ENCODE measurements at places on chromosomes 7 and 10. TPM values are rescaled to one million over a fixed set of nuclear protein-coding genes. Genes with fewer than 3 reads are reported as not detected.

DNA sequence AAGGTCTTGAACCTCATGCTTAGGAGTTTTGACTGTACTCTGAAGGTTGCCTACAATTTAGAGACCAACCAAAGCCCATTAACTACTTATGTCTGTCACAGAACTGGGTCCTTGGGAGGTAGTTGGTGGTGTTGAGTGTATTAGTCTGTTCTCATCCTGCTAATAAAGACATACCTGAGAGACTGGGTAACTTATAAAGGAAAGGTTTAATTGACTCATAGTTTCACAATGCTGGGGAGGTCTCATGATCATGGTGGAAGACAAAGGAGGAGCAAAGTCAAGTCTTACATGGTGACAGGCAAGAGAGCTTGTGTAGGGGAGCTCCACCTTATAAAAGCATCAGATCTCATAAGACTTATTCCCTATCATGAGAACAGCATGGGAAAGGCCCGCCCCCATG is 319.6 kb upstream of the ZMIZ1 start:
- no peak overlapping the region for H3K27ac ChIP-seq
- H3K4me3 ChIP-seq: no peak overlapping the region
- H3K4me1 ChIP-seq: no peaks in the 10 kb centered on the region

DNA sequence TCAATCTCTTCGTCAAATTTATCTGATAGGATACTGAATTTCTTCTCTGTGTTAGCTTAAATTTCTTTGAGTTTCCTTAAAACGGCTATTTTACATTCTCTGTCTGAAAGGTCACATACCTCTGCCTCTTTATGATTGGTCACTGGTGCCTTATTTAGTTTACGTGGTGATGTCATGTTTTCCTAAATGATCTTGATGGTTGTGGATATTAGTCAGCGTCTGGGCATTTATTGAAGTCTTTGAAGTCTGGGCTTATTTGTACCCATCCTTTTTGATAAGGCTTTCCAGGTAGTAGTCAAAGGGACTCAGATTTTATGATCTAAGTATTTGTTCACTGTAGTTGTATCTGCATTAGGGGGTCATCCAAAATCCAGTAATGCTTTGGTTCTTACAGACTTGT is 1407.5 kb upstream of the LRRTM3 start:
- no peak overlapping the region for H3K4me3 ChIP-seq
- no peaks in the 10 kb centered on the region for H3K27me3 ChIP-seq
- DNase-seq: no peak
- no peak overlapping the region for H3K27ac ChIP-seq
- H3K4me1 ChIP-seq: peaks cover 7% of the 10 kb centered on the region

- H3K27ac ChIP-seq: no peak overlapping the region
- H3K4me3 ChIP-seq: no peak overlapping the region
- no peaks in the 10 kb centered on the region for H3K4me1 ChIP-seq
- DNase-seq: no peak
Measured at GRCh38 chr7:148535217-148535616, 55.3 kb upstream of the C7orf33 start.

- H3K27ac ChIP-seq: no peak overlapping the region
- DNase-seq: no peak
- peaks cover 45% of the 10 kb centered on the region for H3K4me1 ChIP-seq
- H3K27me3 ChIP-seq: no peaks in the 10 kb centered on the region
- H3K4me3 ChIP-seq: no peak overlapping the region
- H3K36me3 ChIP-seq: no peaks in the 10 kb centered on the region
Measured at GRCh38 chr10:48608976-48609375, 4.1 kb upstream of the ARHGAP22 start.

- no peaks in the 10 kb centered on the region for H3K27me3 ChIP-seq
- no peaks in the 10 kb centered on the region for H3K36me3 ChIP-seq
- H3K4me3 ChIP-seq: no peak overlapping the region
- H3K4me1 ChIP-seq: no peaks in the 10 kb centered on the region
- peak; percentile 13 for DNase-seq
Measured at GRCh38 chr10:4201866-4202825, 417.1 kb upstream of the KLF6 start.

DNA sequence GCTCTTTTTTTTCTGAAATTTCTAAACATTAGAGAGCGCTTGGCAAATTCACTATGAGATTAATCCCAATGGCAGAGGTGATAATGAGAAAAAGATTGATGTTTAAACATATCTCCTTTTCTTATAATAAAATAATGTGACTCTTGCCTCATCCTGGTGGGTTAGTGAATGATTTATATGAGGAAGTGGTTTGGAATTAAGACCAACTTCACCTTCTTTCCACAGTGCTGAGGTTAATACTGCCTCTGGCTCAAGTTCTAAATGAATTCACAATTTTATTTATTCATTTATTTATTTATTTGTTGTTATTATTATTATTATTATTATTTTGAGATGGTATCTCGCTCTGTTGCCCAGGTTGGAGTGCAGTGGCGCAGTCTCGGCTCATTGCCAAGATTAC is 40.5 kb upstream of the ADO start:
- no peak for DNase-seq
- no peak overlapping the region for H3K27ac ChIP-seq
- H3K36me3 ChIP-seq: no peaks in the 10 kb centered on the region
- H3K4me3 ChIP-seq: no peak overlapping the region
- H3K27me3 ChIP-seq: no peaks in the 10 kb centered on the region

GRCh38 chr7:55078465-55079372 is 59.9 kb downstream of the EGFR start:
- H3K27me3 ChIP-seq: no peaks in the 10 kb centered on the region
- H3K4me1 ChIP-seq: peaks cover 31% of the 10 kb centered on the region
- no peak overlapping the region for H3K27ac ChIP-seq
- no peak overlapping the region for H3K4me3 ChIP-seq
- H3K36me3 ChIP-seq: peaks cover 61% of the 10 kb centered on the region
- no peak for DNase-seq

- DNase-seq: no peak
- no peaks in the 10 kb centered on the region for H3K36me3 ChIP-seq
- no peak overlapping the region for H3K27ac ChIP-seq
- peaks cover 8% of the 10 kb centered on the region for H3K4me1 ChIP-seq
Measured at GRCh38 chr10:5476918-5477525, 22.3 kb downstream of the CALML5 start.

DNA sequence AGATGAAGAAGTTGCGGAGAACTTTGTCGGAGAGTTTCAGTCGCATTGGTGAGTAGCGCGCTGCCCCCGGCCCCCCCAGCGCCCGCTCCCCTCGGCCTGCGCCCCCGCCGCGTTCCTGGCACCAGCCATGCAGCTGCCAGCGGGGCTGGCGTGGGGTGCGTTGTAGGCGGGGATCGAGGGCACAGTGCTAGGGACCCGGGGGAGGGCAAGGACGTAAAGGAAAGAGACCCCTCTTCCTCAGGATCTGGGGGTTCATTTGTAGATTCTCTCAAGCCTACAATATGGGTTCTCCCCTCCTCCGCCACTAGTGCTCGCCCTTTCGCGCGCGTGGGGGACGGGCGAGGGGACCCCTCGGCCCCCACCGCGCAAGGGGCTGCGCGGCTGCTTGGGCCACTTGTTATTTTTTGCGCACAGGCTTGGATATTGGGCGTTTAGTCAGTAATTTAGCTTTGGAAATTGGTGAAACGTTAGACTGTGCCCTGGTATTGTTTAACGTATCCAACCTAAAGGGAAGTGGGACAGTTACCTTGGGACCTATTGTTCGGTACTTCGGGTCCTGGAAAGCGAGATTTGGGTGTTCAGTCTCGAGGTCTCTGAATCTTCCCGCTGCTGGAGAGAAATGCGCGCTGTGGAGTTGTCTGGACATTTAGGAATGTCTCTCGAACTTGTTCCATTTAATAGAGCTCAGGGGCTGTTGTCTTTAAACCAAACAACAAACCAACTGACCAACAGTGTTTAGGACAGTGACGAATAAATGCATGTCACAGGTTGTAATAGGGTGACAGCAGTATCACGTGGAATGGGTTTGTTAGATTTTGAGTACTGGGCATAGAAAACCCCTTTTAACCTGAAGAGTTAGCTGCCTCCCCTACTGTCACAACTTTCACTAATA is 796 bp downstream of the CDK14 start:
- H3K36me3 ChIP-seq: no peaks in the 10 kb centered on the region
- H3K27ac ChIP-seq: no peak overlapping the region
- no peak for DNase-seq

- H3K4me3 ChIP-seq: no peak overlapping the region
- no peak for DNase-seq
- H3K4me1 ChIP-seq: no peaks in the 10 kb centered on the region
- H3K27me3 ChIP-seq: no peaks in the 10 kb centered on the region
- no peaks in the 10 kb centered on the region for H3K36me3 ChIP-seq
- no peak overlapping the region for H3K27ac ChIP-seq
Measured at GRCh38 chr7:7048213-7048612, 134.1 kb upstream of the C1GALT1 start.

DNA sequence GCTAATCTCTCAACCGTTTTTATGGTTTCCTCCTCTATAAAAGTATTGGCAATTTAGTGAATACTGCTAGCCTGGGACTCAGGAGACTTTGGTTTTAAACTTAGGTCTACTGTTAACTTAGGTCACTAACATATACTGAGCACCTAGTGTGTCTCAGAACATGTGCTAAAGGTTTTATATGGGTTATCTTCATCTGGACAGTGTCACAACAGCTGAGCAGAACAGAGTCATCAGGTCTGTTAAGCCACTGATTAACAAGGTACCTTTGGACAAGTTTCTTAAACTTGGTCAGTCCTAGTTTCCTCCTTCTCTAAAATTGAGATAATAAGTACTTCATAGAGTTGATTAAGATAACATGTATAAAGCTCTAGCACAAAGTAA is 30.6 kb downstream of the NET1 start:
- H3K27ac ChIP-seq: no peak overlapping the region
- peaks cover 6% of the 10 kb centered on the region for H3K36me3 ChIP-seq
- no peaks in the 10 kb centered on the region for H3K27me3 ChIP-seq
- H3K4me1 ChIP-seq: peaks cover 24% of the 10 kb centered on the region

DNA sequence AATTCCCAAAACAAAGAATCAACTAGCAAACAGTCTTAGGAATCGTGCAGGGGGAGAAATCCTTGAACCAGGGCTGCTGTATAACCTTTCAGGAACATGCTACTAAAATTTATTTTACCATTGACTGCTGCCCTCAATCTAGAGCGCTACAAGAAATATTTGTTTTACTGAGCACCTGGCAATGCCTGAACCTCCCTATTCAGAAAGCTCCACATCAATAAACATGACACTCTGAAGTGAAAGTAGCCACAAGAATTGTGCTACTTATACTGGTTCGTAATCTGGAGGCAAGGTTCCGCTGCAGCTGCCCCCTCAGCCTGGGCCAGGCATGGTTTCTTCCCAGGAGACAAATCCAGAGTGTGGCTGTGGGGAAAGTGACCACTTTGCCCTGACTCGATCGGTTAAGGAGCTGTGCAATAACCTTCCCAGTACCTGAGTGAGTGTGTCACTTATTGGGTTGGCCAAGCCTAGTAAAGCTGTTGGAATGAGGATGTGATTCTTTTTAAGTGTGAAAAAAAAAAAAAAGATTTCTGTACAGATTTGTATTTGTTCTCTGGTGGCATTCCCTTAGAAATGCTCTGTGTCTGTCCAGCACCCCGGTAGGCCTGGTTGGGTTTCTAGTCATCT is 7.7 kb downstream of the VWA2 start:
- H3K27me3 ChIP-seq: no peaks in the 10 kb centered on the region
- H3K27ac ChIP-seq: peak overlapping the region; percentile 96
- H3K4me1 ChIP-seq: peaks cover 32% of the 10 kb centered on the region
- DNase-seq: peak; percentile 54

GRCh38 chr7:3307435-3307834 is 6.4 kb downstream of the SDK1 start:
- no peak overlapping the region for H3K4me3 ChIP-seq
- no peaks in the 10 kb centered on the region for H3K36me3 ChIP-seq
- H3K4me1 ChIP-seq: no peaks in the 10 kb centered on the region

GRCh38 chr7:132499065-132499464 is 77.2 kb downstream of the PLXNA4 start:
- H3K4me3 ChIP-seq: no peak overlapping the region
- no peaks in the 10 kb centered on the region for H3K4me1 ChIP-seq
- no peak overlapping the region for H3K27ac ChIP-seq
- H3K27me3 ChIP-seq: peaks cover 80% of the 10 kb centered on the region
- DNase-seq: no peak
- no peaks in the 10 kb centered on the region for H3K36me3 ChIP-seq

DNA sequence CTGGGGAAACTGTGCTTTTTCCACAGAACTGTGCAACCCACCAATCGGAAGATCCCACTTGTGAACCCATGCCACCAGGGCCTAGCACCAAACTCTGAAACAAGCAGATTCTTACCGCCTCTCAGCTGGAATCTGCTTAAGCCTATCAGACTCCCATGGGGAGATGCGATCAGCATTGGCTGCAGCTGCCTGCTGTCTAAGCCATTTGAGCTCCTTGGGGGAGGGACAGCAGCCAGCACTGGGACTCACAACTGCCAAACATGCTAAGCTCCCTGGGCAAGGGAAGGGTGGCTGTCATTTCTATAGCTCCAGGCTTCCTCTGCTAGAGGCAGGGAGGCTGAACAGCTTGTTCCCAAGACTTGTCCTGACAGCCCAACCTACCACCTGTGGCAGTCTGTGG is 283.8 kb downstream of the CDK14 start:
- H3K4me1 ChIP-seq: no peaks in the 10 kb centered on the region
- no peaks in the 10 kb centered on the region for H3K27me3 ChIP-seq
- DNase-seq: no peak
- H3K36me3 ChIP-seq: no peaks in the 10 kb centered on the region
- no peak overlapping the region for H3K27ac ChIP-seq
- no peak overlapping the region for H3K4me3 ChIP-seq

GRCh38 chr10:31947144-31947926 is 18.7 kb upstream of the ARHGAP12 start:
- H3K36me3 ChIP-seq: no peaks in the 10 kb centered on the region
- no peak overlapping the region for H3K4me3 ChIP-seq
- H3K4me1 ChIP-seq: peaks cover 54% of the 10 kb centered on the region
- peak overlapping the region; percentile 75 for H3K27ac ChIP-seq
- peak; percentile 46 for DNase-seq

GRCh38 chr10:22435650-22436049 is 90.4 kb downstream of the SPAG6 start:
- DNase-seq: no peak
- H3K27me3 ChIP-seq: no peaks in the 10 kb centered on the region
- no peak overlapping the region for H3K4me3 ChIP-seq
- peaks cover 43% of the 10 kb centered on the region for H3K4me1 ChIP-seq

LBX1 gene
- not detected for total RNA-seq

SEMA3E gene
- total RNA-seq: 2.1 TPM

CREB5 gene
- total RNA-seq: 1.0 TPM

RPP38 gene
- 16.9 TPM for total RNA-seq

PTF1A gene
- not detected for total RNA-seq

JCAD gene
- 30.5 TPM for total RNA-seq

CDK14 gene
- total RNA-seq: 41.6 TPM

ZNF488 gene
- total RNA-seq: 18.1 TPM

NDUFB8 gene
- 85.7 TPM for total RNA-seq

ATOH7 gene
- total RNA-seq: not detected

NKX2-3 gene
- total RNA-seq: not detected

LIPJ gene
- not detected for total RNA-seq
